CD4-positive, alpha-beta memory T cell (primary cell): ENCODE measurements at places on chromosomes 4 and X.

GRCh38 chr4:20418861-20419451 is 167.3 kb downstream of the SLIT2 start:
- peak; percentile 35 for DNase-seq

DNA sequence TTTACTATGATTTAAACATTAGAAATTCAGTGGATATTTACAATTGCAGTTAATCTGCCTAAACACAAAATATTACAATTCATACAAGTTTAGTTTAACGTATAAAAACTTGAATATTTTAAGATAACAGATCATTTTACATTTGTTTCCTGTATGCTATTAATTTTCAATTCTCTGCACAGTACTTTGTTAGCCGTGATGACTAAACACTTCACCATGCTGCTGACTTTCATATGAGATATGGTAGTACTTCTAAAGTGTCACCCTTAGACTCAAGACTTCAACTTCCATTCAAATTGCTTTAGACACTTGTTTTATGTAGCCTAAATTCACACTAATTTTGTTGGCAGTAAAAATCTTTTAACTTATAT is 1646.4 kb upstream of the ADGRL3 start:
- DNase-seq, result no peak

DNA sequence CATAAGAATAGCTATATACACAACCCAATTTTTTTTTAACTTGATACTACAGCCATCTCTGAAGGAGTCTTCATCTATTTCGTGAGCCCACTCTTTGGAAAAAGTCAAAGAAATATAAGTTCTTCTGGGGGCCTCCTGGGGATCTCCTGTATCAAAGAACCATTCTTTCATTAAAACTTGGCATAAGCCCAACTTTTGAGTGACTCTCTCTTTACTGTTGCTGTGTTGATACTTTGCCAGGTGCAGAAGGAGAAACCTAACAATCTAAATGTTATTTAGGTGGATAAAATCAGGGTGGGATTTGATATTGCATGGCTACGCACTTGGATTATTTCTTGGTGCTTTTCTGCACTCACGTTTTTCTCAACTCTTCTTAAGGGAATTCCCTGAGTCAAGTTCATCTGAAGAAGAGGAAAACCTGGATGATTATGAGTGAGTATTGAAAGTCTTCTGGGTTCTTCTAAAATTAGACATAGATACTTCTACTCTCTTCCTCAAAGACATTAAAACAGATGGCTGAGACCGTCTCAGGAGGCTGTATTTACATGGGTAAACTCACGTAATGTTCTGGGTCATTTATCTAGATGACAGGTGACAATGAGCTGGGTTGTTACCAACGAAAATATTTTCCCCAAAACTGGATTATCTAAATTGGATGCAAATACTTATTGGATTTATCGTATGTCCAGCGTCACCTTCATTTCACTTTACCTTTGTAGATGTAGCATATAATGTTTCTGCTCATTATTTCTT is 25.2 kb downstream of the BMX start:
- no peak for DNase-seq

- DNase-seq, result no peak
Measured at GRCh38 chrX:40009462-40009851, 88.3 kb downstream of the BCOR start.

GRCh38 chr4:53361451-53361850 is 4.4 kb downstream of the SCFD2 start:
- no peak for DNase-seq

GRCh38 chr4:89324671-89325070 is 17.1 kb upstream of the GPRIN3 start:
- no peak for DNase-seq

DNA sequence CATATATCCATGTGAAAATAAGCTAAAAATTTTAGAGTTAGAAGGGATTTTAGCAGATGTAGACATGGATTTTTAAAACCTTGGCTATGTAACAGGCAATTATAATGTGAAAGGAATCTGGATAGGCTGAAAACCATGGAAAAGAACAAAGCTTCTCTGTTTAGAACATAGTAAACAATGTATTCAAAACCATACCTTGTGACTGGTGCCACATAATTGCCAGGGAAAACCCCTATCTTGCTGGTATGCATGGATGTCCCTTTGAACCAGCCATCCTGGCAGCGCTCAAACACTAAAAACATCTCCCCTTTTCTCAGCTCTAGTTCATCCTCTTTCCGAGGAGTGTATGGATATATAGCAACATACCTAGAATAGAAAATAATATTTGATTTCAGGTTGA is 110.6 kb upstream of the CBR4 start:
- no peak for DNase-seq

DNA sequence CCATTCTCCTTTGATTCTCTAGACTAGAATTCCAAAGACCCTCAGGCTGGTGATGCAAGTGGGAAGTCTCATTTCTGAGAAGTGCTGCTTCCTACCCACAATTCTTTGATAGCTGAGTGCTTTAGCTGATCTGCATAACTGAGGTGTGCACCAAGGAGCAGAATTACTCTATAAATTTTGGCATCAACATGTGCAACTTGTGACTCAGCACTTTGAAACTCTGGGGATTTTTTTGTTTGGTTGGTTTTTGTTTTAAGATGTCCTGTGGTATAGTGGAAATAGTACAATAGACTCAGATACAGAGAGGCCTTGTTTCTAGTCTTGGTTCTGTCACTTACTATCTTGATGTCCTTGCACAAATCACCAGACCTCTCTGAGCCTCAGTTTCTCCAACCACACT is 148.4 kb downstream of the AR start:
- no peak for DNase-seq

DNA sequence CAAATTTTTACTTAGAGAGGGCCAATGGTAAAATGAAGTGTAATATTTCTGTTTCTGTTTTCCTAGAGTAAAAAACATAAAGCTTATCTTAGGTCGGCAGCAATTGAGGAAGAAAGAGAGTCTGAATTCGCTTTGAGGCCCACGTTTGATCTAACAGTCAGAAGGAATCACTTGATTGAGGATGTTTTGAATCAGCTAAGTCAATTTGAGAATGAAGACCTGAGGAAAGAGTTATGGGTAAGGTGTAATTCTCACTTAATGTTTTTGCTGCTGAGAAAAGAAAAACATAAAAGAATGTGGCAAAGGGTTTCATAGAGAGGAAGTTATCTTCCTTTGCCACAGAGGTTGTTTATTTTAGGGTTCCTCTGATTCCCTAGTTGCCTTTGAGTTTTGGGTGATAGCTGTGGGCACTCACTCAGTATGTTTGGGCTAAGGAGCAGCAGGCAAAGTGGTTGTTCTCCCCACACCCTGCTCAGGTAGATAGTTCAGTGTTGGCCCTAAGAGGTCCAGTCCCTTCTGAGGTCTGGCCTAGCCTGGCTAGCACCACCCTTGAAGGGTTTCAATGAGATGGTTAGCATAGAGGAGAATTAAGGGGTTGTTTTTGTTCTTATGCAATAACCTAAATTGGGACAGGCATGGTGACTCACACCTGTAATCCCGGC is 32.3 kb downstream of the HERC5 start:
- DNase-seq, result no peak

DNA sequence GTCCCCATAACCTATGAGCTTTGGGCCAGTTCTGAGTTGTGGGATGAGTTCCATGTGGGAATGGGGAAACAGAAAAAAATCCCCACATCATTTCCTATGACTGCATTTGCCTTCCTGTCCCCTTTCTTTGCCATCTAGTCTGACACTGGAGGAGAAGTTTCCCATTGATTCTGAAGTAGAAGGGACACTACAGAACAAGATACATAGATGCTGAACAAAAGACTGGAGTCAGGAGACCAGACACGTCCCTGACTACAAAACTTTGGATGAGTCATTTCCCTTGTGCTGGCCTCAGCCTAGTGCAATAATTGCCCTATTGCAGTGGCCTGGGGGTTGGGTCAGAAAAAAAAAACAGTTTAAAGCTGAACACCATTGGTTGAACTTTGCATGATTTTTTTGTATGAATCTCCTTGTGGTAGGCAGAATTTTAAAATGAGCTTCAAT is 22.1 kb downstream of the BEX3 start:
- no peak for DNase-seq

DNA sequence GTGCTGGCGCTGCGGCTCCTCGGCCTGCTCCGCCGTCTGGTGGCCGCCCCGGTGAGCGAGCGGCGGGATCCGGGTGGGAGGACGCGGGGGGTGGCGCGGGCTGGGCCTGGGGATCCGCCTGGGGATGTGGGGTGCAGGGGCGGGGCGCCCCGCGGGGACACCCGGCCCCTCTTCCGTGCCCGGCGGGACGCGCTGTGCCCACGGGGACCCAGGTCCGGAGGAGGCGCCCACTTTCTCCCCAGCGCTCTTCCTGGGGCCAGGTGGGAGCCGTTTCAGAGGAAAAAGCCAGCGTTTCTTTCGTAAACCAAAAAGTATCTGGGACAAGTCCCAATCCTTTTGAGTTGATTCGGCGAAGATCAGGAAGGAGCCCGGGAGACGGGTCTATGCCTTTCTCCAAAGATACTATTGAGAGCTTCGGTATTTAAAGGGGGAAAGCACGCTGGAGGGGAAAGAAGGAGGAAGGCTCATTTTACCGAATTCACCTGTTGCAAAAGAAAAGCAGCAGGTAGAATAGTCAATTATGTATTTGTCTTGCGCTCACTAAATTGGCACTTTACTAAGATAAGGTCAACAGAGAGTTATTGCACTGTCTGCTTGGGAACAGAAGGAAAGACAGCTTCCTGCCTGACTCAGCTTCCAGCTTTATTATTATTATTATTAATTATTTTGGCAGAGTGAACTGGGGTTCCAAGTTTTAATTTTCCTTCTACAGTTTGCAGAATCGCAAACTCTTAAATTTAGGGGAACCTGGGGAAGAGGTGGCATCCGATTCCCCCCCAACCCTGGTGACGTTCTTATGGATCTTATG is 81.5 kb upstream of the CD99 start:
- peak; percentile 18 for DNase-seq

DNA sequence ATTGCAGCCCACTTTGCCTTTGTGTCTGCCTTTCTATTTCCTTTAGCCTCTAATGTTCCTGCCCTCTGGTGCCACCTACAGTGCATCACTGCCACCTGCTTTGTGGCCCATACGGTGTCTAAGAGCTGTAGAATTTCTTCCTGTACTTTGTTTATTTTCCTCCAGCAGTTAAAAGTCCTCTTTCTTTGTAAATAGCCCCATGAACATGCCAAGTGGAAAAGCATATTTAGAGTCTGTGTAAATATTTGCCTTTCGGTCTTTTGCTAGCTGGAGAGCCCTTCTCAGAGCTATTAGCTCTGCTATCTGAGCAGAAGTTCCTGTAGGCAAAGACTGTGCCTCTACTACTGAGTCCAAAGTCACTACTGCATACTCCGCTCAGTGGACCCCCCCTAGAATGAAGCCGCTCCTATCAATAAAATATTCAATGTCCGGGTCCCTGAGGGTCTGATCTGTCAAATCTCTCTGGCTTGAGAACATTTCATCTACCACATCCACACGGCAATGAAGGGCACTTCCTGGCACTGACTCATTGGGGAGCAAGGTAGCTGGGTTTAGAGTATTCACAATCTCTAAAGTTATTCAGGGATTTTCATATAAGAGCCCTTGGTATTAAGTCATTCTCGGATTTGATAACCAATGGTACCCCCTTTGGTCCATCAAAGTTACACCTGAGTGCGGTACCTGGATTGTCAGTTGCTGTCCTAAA is 36.3 kb downstream of the SULT1E1 start:
- peak; percentile 42 for DNase-seq

GRCh38 chrX:56783450-56783831 is 54.4 kb downstream of the NBDY start:
- DNase-seq, result peak; percentile 83

DNA sequence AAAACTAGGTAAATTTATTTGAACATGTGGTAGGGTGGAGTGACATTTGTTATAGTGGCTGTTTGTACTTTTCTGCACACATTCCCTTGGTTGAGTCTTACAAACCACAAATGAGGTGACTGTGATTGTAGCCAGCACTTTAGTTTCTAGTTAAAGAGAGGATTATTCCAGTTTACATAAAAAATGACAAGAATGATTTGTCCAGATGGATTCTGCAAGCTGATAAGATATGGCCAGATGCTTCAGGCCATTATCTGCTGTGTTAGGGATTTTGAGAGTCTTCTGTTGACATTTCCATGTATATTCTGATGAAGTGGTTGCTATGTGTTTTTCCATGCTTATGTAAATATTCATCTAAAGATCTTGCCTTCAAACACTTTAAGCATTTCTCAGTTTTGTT is 31.0 kb upstream of the PDE5A start:
- DNase-seq, result no peak

DNA sequence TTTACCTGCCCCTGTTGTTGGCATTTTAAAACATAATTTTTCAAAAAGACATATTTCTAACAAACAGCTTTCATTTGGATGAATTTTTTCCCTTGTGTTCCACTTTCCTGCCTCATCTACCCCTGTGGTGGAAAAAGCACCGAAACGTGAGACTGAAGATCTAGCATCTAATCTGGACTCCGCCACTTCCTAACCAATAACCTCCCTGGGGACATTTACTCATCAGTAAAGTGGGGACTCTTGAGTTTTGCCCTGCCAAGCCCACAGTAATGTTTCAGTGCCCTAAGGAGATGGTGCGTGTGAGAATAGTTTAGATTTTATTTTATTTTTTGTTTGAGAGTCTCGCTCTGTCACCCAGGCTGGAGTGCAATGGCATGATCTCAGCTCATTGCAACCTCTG is 56.7 kb downstream of the ADGRG2 start:
- DNase-seq, result no peak

DNA sequence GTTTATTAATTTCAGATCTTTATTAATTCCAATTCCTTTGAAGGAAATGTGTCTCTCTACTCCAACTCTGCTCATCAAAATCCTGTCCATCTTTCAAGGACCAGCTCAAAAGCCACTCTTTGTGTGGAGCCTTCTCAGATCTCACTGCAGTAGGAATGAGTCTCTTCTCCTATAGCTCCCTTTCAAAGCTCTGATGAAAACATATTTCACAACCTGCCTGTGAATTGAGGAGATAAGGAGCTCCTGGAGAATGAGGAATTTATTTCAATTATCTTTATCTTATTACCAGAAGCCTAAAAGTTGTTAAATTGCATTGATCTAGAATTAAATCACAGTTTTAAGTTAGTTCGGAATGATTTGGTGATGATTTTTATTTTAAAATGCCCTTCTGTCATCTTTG is 92.6 kb upstream of the TRPC3 start:
- DNase-seq, result no peak

DNA sequence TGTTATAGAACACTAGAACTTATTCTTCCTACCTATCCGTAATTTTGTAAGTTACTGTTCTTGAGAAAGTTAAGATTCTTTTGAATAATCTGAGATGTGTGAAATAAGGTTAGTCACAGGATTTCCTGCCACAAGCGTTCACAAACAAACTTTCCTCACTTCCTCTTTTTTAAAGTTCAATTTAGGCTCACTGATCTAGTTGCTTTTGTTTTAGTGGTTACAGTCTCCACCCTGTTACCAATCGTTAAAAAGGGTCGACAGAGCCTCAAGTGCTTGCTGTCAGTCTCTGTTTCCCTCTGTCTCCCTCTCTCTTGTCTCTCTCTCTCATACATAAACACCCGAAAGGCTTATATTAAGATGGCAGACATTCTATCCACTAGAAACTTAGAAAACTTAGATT is 35.9 kb upstream of the STK26 start:
- peak; percentile 71 for DNase-seq

GRCh38 chr4:123788577-123788976 is 392.0 kb downstream of the SPRY1 start:
- DNase-seq, result no peak

GRCh38 chrX:10636851-10637250 is 16.5 kb upstream of the MID1 start:
- DNase-seq, result no peak
